ENCODE measurements at places on chromosomes 12 and 14. TPM values are rescaled to one million over a fixed set of nuclear protein-coding genes. Genes with fewer than 3 reads are reported as not detected.

DNA sequence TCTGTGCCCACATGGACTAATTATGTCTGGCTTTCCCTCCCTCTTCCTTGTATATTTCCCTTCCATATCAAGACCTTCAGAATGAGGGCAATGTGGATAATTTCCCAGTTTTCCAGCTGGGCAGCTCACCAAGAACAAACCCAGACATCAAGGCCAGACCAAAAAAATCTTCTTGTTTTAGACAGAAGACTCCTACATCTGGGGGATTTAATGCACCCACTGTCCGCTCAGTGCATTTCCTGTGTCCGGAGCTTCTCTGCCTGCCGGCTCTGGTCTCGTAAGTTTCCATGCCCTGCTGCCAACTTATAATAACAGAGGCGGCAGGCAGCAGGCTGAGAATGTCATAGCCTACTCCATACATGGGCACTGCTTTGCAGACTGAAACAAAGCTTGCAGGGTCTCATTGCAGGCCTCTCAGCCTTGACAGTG is 207.2 kb upstream of the BCL2L14 start:
- DNase-seq, result peak; percentile 59

DNA sequence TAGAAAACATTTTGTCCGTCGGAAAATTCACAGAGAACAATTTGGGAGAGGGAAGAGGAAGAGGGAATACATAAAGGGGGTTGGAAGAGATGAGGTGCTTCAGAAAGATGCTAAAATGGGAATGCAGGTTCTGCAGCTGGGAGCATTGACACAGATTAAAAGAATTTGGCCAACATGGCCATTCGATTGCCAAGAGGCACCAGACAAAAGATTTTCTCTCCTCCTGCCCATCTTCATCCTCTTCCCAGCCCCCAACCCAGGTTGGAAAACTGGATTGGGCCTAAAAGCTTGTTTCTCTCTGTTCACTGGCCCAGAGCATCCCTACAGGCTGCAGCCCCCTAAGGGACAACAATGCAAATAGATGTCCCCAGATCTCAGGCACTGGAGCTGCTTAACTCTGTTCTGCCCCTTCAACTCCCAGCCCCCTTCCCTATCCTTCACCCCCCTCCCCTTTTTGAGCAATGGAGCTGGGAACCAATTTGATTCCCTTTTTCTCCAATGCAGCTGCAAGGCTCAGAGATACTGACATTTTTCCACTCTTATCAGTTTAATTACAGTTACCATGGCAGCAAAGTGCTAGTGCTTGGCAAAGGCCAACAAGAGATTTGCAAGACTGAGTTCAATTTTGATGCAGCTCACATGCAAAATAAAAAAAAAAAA is 1.9 kb downstream of the LMO3 start:
- no peak for DNase-seq

- no peak for DNase-seq
Observed at GRCh38 chr12:47730341-47730744, 5.1 kb upstream of the ENDOU start.

DNA sequence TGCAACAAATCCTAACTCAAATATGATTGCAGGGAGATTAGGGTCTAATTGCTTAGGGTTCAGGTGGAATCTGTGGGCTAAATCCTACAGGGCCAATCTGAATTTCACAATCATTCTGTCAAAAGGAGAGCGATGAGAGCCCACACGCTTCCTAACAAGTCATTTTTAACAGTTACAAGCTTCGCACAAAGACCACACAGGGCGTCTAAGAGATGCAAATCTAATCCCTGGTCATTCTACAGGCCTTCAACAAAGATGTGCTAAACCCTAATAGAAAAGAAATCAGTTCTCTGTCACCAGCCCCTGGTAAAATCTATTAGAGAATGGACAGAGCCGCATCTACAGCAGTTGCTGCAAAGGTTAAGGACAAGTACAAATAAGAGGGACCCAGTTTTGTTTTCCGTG is 15.3 kb downstream of the NKX2-1 start:
- DNase-seq, result no peak

Gene CLEC9A
- total RNA-seq, result not detected

DNA sequence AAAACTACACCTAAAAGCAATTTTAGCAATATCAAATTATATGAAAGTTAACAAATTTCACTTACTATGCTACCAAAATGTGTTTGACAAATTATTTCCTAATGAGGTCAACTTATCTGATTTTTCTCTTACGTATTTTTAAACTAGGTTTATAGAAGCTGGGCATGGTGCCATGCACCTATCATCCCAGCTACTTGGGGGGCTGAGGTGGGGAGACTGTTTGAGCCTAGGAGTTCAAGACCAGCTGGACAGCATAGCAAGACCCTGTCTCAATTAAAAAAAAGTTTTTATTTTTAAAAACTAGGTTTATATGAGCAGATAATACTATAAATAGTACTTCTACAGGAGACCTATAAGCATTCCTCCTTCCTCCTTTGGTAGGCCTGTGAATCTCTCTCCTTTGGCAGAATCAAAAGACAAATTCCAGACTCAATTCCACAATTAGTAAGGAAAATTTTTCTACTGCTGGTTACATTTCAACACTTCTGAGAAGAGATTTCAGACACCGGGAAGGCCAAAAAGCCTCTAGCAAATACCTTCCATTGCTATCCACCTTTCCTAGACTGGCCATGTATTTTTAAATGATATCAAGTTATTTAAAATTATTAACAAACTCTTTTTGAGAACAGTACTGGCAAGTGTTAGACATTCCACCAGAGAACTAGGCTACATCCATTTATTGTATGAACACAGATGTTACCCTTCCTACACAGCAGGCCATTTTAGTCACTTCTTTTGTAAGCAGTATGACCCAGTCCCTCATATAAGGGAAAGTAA is 34.4 kb downstream of the CDK17 start:
- peak; percentile 61 for DNase-seq

DNA sequence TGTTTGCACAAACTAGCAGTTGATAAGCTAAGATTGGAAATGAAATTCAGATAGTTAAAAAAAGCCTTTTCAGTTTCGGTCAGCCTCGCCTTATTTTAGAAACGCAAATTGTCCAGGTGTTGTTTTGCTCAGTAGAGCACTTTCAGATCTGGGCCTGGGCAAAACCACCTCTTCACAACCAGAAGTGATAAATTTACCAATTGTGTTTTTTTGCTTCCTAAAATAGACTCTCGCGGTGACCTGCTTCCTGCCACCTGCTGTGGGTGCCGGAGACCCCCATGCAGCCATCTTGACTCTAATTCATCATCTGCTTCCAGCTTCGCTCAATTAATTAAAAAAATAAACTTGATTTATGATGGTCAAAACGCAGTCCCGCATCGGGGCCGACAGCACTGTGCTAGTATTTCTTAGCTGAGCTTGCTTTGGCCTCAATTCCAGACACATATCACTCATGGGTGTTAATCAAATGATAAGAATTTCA is 335.6 kb downstream of the TMEM121 start:
- DNase-seq, result no peak

Gene CACNA1C
- total RNA-seq, result 11.7 TPM

GRCh38 chr14:51482102-51482501 is 169.6 kb upstream of the FRMD6 start:
- DNase-seq, result no peak

Gene CEBPE
- not detected for total RNA-seq

- peak; percentile 66 for DNase-seq
Observed at GRCh38 chr12:12561371-12562015, 1.2 kb downstream of the DUSP16 start.

- no peak for DNase-seq
Observed at GRCh38 chr14:92560106-92560865, 46.7 kb downstream of the RIN3 start.

DNA sequence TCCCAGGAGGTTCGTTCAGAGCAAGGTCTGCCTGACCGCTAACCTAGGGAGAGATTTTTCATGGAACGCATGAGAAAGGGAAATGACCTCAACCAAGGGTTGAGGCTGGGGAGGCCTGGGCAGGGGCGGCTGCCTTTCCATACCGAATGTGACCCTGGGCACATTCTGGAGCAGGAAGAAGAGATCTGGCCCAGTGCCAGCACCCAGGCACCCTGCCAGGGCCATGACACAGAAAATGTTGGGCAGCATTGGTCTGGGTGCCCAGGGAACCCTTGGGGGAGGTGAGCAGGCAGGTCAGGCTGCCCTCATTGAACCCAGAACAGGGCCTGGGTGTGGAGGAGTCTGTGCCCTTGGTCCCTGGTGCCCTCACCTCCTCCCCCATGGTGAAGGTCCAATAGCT is 106.8 kb downstream of the CALM1 start:
- DNase-seq, result no peak

DNA sequence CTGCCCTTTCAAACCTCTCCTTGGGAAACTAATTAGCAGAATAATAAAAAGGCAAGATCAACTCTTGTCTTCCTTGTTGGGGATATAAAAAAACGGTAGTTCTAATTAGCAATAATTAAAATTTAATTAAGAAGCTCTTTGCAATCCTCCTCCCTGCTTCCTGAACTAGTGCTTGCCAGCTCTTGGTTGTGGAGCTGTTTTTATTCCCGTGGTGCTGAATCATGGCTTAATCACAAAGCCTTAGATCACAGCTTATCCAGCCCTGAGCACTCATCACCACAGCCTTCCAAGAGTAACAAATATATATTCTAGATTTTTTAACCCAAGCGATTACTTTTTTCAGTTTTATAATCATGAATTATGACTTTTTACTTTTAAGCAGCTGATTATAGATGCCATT is 63.2 kb upstream of the INSM2 start:
- peak; percentile 16 for DNase-seq

DNA sequence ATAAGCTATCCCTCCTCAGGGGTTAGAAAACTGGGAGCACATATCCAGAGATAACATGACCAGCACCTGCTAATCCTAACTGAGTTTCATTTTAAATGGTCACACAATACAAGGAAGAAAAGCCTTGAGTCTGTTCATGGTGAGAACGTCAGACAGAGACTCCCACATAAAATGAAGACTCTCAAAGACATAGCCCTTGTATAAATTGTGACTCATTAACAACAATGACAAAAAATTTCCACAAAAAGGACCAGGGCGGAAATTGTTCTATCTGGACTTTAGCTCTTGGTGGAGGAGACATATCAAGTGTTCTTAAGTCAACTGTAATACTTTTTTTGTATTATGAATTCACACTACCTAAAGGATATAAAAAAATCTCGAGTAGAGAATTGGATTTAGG is 313.7 kb upstream of the DCN start:
- DNase-seq, result no peak

GRCh38 chr14:102182190-102182589 is 42.5 kb downstream of the WDR20 start:
- peak; percentile 44 for DNase-seq

Gene TAS2R31
- 7.3 TPM for total RNA-seq

DNA sequence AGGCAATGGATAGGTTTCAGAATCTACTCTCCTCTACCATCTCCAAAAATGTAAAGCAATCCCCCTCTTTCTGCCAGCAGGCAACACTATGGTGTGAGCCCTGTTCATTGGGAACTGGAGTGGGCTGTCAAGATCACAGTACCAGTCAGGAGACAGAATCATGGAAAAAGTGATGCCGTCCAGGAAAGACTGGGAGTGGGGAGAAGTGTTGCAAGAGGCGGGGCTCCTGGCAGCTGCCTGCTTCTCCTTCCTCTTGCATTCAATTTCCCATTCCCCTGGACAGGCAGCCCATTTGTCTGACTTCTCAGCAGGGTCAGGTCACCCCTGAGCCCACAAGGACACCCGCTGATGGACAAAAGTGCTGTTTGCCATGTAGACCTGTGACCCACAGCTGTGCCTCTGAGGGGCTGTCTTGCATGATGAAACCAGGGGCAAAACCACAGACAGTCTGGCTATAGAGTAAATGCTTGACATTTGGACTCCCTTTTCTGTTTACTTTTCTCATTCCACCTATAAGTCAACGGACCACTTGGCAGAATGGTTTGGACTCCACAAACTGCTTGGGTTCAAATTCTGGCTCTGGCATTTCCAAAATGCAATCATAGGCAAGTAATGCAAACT is 30.1 kb upstream of the RPH3A start:
- DNase-seq, result no peak

DNA sequence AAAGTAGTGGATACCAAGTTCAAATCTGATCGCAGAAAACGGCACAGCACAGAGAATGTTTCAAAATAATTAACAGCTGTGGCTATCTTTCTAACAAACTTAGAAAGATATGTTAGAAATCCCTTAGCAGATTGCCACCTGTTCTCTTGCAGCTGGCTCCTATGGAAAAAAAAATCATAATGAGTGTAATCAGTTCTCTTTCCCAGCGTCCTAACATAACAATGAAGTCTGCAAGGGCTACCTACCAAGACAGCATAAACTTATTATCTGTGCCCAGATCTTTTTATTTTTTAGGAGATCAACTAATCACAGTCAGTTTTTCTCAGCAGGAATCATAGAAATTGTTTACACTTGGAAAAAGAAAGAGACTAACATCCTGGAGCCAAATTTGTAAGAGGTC is 358.6 kb upstream of the FOXG1 start:
- DNase-seq, result no peak

- peak; percentile 10 for DNase-seq
Observed at GRCh38 chr14:80356413-80356812, 145.1 kb upstream of the DIO2 start.

- no peak for DNase-seq
Observed at GRCh38 chr12:460261-461230, 807 bp downstream of the B4GALNT3 start.

GRCh38 chr14:53458368-53458814 is 305.3 kb upstream of the DDHD1 start:
- DNase-seq, result peak; percentile 53

DNA sequence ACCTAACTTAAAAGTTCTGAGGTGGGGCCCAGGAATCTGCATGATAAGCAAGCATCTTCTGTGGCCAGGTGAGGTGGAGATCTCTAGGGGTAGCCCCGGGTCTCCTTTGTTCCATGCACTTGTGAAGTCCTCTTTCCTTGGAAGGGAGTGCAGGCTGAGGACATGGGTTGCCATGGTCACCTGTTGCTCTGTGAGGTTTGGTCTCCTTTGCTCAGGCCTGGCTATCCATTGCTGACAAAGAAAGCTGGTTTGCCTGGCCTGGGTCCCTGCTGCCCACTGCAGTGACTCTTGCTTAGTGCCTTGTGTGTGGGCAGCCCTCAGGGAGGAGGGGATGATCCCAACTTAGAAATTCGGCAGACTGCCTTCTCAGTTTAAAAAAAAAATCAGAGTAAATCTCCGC is 11.1 kb downstream of the NRXN3 start:
- no peak for DNase-seq

Gene KRT71
- not detected for total RNA-seq

Gene LRCOL1
- total RNA-seq, result not detected
